ENCODE measurements at places on chromosomes 2 and 18.

DNA sequence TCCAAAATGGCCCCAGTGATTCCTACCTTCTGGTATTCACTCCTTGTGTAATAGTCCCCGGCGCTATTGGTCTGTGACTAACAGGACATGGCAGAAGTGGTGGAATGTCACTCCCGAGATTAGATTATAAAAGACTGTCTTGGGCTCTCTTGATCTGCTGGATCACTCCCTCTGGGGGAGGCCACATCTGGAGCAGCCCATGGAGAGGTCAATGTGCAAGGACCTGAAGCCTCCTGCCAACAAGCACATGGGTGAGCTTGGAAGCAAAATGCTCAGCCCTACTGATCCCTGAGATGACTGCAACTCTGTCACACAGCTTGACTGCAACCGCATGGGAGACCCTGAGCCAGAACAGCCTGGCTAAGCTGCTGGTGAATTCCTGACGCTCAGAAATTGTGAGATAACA, 94.3 kb upstream of the GLI2 start:
- DNase-seq = no peak

GRCh38 chr2:122884889-122885288, 1129.4 kb downstream of the TSN start:
- no peak for DNase-seq

DNA sequence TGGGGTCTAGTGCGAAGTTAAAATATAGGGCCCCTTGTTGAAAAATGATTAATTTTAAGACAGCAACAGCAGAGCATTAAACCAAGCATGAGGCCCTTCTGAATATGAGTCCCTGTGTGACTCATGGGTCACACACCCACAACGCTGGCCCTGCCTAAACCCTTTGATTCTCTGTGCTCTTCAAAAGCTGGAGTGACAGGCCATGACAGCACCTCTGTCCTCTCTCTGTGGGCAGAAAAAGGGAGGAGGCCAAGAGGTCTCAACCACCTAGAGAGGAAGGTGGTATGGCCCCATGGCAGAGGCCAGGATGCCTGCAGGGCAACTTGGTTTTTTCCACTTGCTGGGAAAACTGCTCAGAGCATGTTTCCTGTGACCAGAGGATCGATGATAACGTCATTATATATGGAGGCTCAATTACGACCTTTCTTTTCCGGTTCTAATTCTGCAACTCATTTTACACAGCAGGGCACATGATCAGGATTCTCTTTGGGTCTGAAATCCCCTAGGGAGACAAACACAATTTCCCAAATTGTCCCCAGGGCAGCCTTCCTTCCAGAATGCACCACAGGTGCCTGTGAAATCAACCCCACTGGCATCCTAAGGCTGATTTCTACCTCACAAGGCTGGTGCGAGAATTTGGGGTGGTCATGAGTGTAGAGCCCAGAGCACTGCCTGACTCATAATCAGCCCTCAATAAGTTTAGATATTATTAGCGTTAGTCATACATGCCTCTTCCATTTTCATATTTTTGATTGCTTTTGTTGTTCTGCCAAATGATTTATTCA, 102.0 kb upstream of the PPP1CB start:
- DNase-seq = no peak

- no peak for DNase-seq
Observed at GRCh38 chr2:96520231-96520630, 15.1 kb upstream of the NEURL3 start.

- no peak for DNase-seq
Observed at GRCh38 chr2:150729495-150729955, 242.1 kb upstream of the RND3 start.

All from effector CD8-positive, alpha-beta T cell (primary cell).